Activated CD8-positive, alpha-beta memory T cell treated with anti-CD3 and anti-CD28 coated beads for 24 hours (primary cell): ENCODE measurements at places on chromosomes 12 and 14.
A peak's percentile ranks its signal among the peaks of the same experiment; 100 is the strongest.

DNA sequence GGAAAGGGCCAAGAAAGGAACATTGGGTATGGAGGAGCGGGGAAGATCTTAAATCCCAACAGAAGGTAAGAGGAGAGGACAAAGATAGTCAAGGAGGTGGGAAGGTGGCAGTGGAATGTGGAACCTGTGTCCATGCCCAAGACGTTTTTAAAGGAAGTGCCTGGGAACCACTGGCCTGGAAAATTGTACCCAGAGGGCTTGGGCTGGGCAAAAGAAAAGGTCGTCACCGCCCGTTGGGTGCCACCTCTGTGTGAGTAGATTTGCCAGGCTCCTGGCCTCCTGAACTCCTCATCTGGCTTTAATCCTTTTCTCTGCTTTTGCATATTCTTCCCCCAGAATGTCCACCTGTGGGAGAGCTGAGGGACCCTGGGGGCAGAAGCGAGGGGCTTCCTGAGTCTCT lies 32.6 kb downstream of the JDP2 start:
- no peak for DNase-seq

- no peak for DNase-seq
These were observed 255.8 kb upstream of the CRY1 start for GRCh38 chr12:107349008-107349747.

- DNase-seq: no peak
These were observed 32.9 kb downstream of the MVK start for GRCh38 chr12:109606320-109607028.

- no peak for DNase-seq
These were observed 257.6 kb downstream of the EGLN3 start for GRCh38 chr14:33693237-33693636.

- no peak for DNase-seq
These were observed 31.8 kb downstream of the SLC8B1 start for GRCh38 chr12:113302886-113303640.

DNA sequence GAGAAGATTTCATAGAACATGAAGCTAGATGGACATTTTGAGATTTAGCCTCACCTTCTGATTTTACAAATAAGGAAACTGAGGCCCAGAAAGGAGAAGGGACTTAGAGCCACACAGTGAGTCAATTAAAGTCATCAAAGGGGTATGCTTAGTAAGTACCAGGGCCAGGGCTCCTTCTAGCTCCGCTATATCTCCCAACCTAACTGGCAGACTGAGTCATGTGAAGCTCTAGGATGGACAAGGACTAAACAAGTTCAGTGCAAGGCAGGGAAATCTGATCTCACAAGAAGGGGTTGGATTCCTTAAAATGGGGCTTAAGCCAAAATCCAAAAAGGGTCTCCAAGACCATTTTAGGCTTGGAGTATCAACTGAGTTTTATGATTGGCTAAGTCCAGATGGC lies 215.8 kb downstream of the PHLDA1 start:
- DNase-seq: no peak

GRCh38 chr14:90451443-90451842 lies 54.6 kb downstream of the CALM1 start:
- no peak for DNase-seq

DNA sequence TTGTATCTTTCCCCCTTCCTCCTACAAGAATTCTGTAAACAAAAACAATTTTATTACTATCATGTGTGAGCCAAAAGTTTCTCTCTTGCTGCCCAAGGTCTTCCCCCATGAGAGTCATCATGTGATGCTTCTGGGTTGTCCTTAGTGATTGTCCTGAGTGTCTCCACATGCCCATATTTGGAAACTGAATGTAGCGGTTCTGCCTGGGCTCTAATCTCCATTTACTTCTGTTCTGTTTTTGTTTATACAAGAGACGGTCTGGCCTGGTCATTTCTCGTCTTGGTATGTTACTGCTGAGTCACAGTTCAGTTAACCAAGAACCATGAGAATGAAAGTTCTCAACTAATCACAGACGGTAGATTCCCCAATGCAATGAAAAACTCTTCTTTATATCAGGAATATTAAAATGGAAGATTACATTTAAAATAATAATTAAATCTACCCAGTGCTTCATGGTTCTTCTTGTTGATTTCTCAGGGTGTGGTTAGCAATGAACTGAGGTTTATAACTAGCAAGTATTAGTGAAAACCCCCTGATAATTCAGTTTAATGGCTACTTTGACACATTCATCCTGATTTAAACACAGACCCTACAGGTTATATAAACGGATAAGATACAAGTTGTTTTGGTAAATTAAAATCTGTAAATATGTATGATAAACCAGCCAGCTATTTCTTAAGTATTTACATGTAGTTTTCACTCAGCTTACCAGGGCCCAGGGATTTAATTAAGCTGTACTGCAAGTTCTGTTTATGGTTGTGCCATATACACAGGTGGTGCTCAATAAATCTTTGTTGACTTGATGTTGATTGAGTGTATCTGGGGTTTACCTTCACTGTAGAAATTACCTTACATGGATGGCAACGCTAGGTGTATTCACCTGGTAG lies 81.1 kb downstream of the PELI2 start:
- DNase-seq: no peak

DNA sequence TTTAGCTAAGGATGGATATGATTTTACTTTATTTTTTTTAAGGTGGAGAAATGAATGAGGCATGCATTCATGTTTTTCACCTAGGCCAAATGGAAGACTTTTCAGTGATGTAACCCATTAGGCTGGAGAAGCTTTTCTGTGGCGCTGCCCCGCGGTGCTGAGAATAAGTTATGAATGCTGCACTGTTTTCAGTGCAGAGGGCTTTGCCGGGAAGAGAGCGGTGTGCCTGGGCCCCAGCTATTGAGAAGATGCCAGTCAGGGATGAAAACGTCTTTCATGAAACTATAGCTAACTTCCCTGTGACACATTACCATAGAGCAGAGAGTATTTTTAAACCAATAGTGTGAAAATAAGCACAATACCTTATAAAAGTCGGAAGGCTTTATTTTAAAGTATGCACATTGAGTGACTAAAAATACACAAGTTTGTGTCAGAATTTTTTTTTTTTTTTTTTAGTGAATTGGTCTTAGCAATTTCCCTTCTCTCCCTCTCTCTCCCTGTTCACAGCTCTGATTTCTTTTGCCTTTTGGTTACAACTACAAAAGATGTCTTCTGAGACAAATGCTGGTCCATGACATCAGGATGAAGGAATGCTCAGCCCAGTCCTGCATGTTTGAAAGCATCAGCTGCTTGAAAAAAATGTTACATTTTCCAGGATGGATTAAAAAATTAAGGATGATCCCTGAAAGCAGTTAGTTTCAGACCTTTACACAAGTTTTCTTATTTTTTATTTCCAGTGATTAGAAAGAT lies 48.3 kb downstream of the NPAS3 start:
- no peak for DNase-seq

GRCh38 chr12:59147791-59148190 lies 227.5 kb upstream of the LRIG3 start:
- no peak for DNase-seq

DNA sequence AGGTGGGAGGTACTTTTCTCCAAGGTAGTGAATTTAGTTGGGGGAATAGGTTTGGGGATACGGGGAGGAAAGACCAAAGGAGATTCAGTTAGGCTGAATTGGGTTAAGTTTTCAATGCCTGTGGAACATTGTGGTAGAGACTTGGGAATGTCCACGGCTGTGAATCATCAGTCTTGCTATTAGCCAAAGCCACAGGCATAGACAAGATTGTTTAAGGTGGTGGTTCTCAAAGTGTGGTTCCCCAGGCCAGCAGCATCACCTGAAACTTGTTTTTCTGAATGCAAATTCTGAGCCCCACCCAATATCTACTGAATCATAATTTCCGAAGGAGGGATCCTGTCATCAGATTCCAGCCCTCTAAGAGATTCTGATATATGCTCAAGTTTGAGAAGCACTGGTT lies 316.2 kb downstream of the EGLN3 start:
- DNase-seq: no peak

- no peak for DNase-seq
These were observed 294.6 kb downstream of the NUAK1 start for GRCh38 chr12:105843986-105844760.

GRCh38 chr12:27208414-27208750 lies 35.7 kb upstream of the STK38L start:
- DNase-seq: no peak

- DNase-seq: no peak
These were observed 32.4 kb downstream of the ADCK1 start for GRCh38 chr14:77832297-77832696.

DNA sequence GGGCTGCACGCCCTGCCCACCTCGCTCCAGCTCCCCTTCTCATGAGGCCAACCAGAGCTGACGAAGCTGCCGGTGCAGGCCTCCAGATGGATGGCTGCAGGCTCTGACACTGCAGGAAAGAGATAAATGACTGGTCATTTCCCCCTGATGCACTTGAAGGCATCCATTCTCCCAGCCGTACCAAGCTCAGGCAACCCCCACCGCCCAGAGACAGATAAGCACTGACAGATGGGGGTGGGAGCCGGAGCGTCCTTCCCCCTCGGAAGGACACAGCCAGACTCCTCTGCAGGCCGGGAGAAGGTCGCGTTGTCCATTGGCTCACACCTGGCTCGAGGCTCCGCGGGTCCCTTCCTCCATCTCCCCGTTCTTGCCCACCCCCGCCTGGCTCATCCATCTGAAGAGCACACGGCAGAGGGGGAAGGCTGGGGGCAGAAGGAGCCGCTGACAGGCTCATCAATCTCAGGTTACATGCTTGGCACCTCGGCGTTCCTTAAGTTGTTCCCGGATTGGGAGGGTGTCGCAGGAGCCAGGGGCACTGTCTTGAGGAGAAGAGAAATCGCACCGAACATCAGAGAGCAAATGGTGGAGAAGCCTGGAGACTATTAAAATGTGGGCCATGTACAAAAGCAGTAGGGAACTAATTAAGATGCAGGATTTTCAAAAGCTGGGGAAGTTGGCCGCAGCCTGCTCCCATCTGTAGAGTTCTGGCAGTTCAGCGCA lies 151.6 kb downstream of the DPF3 start:
- peak; percentile 26 for DNase-seq

- no peak for DNase-seq
These were observed 206.1 kb downstream of the PRKD1 start for GRCh38 chr14:29721586-29721985.

DNA sequence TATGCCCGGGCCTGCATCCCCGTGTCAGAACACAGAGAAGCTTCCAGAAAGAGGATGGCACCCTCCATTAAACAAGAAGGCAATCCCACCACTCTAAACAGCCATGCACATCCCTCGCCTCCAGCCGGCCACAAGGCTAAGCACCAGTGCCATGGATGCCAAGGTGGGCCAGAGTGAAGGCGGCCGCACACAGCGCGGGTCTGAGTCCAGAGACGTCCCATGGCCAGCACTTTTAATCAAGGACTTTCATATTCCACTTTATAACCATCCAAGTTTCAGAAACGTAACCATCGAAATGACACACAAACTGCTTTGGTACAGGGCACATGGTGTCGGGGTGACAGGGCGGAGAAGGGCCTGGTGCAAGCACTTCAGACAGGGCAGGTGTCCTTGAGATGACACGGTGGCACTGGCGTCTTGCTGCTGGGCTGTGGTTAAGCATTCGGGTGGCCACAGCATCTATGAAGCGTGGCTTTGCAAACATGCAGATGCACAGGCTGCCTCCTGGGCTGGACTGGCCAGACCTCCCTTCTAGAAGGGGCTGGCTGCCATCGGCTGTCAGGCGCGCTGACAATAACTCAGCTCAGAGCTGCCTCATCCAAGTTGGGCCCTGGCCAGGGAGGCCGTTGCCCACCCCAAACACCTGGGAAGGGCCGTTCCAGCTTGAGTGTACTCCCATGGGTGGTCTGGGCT lies 117.2 kb downstream of the RFLNA start:
- no peak for DNase-seq

- DNase-seq: no peak
These were observed 44.3 kb downstream of the CYP46A1 start for GRCh38 chr14:99728231-99728920.
